ENCODE measurements at places on chromosomes 6 and 20.

- DNase-seq = no peak
Observed at GRCh38 chr6:15491986-15492269, 170.9 kb downstream of the DTNBP1 start.

DNA sequence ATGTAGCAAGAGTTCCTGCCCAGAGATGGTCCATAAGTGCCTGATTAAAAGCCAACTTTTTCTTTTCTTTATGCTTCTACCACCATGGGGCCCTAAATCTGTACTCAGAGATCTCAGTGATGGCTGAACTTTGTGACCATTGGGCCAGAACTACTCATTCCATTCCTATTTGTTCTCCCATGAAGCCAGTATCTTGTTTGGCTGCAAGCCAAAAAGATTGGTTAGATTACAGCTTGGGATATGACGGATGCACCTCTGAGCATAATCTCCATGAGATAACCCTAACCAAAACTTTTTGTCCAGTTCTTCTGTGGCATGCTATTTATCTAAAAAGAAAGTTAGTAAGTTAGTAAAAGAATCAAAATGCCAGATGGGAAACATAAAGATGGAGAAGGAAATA is 72.2 kb downstream of the PLCB4 start:
- DNase-seq = no peak

GRCh38 chr6:138572885-138573284 is 73.6 kb upstream of the NHSL1 start:
- no peak for DNase-seq

DNA sequence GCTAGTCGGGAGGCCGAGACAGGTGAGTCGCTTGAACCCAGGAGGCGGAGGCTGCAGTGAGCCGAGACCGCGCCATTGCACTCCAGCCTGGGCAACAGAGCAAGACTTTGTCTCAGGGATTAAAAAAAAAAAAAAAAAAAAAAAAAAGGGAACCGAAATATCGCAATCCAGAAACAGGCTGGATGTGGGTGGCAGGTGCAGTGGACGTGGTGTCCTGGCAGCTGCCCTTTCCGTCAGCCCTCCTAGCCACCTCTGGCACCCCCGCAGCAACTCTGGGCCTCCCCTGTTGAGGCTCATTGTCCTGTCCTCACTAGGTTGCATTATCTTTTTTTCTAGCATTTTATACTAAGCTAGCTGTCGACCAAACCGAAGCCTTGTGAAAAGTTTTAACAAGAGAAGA is 113.5 kb downstream of the DTNBP1 start:
- no peak for DNase-seq

DNA sequence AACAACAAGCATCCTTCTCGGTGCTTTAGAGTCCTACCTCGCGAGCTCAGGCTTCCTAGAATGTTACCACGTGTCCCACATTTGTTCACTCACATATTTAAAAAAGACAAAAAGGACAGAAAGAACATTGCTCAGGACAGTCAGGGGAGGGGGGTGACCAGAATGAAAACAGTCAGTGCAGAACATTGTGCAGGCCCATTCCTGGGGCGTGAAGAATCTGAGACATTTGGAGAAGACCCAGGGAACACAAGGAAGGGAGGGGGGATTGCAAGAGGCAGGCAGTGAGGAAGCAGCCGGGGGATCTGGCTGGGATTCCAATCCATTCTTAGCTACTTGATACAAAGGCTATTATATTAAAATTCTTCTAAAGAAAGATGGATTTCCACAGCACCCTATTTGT is 270.4 kb upstream of the CITED2 start:
- DNase-seq = peak; percentile 26

- DNase-seq = peak; percentile 96
Observed at GRCh38 chr20:41177636-41178035, 40.3 kb downstream of the PLCG1 start.

- DNase-seq = no peak
Observed at GRCh38 chr6:161444464-161444863, 170.6 kb upstream of the AGPAT4 start.

GRCh38 chr6:496649-497048 is 105.1 kb downstream of the IRF4 start:
- DNase-seq = no peak

DNA sequence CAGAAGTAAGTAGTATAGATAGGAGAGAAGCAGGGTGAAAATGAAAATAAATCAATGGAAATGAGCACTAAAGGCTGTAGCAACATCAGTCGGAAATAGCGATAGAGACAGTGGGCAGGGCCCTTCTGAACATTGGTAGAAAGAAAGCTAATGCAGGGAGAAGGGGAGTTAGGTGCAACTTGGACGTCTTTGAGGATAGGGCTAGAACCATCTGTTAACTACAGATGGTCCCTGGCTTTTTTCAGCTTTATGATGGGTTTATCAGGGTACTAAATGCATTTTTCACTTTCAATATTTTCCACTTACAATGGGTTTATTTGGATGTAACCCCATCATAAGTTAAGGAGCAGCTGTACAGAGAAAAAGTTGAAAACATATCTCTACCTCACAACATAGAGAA is 72.8 kb upstream of the CNR1 start:
- no peak for DNase-seq

- no peak for DNase-seq
Observed at GRCh38 chr6:141437685-141438084, 695.0 kb upstream of the GJE1 start.

GRCh38 chr6:154857529-154857928 is 124.3 kb downstream of the SCAF8 start:
- DNase-seq = no peak

DNA sequence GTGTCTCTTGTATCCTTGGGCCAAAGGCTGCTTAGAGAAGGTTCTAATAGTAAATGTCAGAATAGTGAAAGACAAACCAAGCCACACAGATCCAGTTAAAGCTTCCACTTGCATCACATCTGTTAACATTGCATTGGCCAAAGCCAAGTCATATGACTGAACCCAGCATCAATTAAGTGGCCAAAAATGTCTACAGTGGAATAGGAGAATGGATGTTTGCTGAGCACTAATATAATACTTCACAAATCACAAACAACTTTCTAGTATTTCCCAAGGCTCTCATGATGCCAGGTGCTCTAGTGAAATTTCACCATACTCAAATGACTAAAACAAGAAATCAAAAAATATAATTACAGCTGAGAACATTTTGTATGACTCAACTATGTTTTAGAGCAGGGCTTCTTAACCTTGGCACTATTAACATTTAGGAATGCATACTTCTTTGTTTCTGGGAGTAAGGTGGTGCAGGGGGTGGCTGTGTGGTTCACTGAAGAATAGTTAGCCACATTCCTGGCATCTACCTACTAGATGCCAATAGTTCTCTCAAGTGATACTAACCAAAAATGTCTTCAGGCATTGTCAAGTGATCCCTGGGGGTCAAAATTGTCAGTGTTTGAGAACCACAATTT is 148.0 kb upstream of the SPTLC3 start:
- no peak for DNase-seq

DNA sequence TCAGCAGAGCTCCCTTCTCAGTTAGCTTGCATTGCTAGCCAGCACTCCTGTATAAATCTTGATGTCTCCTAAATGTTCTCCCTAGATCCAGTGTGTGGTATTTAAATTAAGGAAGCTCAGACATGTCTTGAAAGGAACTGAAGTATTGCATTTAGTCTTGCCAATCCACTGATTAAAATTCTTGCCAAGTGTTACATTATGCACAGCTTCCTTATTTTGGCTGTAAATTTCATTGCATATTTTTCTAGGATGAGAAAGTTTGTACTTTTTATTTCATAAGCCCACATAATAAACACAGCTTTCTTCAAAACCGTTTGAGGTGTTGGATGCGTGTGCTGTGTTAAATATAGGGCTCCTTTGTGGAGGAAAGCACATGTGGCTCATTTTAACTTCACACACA is 329.8 kb upstream of the FLRT3 start:
- no peak for DNase-seq

DNA sequence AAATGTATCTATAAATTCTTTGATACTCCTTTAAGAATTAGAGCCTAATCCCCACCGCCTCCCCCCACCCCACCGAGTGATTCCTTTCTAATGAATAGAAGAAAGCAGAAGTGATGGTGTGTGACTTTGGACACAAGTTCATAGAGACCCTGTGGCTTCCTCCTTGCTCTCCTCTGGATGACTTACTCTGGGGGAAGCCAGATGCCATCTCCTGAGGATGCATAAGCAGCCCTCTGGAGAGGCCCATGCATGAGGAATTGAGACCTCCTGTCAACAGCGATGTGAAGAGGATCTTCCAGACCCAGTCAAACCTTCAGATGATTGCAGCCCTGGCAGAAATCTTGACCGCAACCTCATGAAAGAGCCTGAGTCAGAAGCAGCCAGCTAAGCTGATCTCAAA is 21.1 kb downstream of the AHCY start:
- DNase-seq = no peak

GRCh38 chr6:10398446-10399218 is 16.2 kb downstream of the TFAP2A start:
- no peak for DNase-seq

- no peak for DNase-seq
Observed at GRCh38 chr6:167020206-167020605, 21.0 kb downstream of the CEP43 start.

DNA sequence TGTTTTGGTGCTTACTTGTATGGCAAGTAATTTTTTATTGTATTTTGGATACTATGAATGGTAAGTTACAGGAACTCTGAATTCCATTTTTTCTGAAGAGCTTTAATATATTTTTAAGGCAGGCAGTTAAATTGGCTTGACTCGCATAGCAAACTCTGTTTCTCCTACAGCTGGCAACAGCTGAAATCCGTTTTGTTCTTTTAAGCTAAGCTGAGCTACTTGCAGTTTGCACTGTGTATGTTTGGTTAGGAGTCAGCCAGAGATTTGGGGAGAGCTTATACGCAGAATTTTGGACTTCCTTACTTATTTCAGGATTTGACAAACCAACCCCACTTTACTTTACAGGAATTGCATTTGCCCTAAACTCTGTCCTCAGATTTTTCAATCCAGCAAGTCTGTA is 179.1 kb downstream of the COL19A1 start:
- no peak for DNase-seq

GRCh38 chr20:18742841-18743240 is 70.7 kb upstream of the SCP2D1 start:
- DNase-seq = no peak

DNA sequence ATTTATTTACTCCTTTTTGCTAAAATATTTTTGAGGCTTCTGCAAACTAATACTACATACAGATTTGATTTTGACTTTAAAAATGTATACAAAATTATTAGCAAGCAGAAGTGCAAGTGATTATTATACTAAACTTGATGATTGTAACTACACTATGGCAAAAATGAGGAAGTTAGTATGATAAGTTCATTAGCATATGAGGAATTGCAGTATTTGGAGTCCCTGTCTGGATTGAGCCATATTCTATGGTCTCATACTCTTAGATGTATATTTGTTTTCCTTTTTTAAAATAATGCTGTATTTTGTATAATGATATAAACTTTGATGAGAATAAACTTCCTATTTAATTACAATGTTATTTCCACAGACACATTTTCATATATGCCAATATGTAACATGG is 13.9 kb downstream of the CRISP3 start:
- no peak for DNase-seq

DNA sequence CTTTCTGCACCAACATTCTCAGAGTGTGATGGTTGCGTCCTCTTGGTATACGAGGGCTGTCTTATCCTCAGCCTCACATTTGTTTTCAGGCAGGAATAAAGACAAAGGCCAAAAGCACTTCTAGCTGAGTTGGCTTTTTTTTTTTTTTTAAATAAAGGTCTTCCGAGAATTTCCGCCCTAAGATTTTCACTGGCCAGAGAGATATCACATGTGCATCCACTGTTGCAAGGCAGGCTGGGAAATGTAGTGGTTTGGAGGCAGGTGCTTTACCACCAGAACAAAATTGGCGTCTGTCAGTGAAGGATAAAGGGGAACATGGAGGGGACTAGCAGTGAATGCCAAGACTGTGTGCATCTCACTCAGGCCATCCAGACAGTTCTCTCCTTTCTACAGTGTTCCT is 334.9 kb upstream of the SOX4 start:
- DNase-seq = no peak

DNA sequence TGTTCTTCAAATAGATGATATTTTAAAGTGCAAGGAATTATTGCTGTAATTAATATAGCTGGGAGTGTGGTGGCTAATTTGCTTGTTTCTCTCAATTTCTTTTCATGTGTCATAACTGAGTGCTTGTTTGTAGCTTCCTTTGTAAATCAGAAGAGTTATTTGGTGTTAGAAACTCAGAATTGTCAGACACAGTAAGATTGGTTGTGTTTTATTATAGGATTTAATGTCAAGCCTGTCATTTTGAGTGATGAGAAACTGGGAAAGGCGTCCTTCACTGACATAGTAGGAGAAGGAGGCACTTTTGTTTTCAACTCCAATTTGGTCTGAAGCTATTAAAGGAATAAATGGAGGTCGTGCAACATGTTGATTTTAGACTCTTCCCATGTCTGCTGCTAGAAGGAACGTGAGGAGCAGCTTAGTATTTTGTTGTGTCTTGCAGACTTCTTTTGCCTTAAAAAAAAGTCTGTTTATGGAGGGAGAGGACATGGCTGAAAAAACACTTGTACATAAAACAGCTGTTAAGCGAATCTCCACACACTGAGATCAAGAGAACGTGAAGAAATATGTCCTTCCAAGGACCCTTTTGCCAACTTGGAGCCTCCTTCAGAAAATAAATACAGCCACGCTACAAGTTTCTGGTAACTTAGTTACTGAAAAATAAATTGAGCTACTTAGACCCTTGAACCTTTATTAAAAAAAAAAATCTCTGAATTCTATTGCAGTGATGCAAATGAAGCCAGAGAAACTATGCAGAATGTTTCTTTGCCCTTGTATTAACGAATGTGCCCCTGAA is 59.5 kb downstream of the BMP6 start:
- DNase-seq = no peak

DNA sequence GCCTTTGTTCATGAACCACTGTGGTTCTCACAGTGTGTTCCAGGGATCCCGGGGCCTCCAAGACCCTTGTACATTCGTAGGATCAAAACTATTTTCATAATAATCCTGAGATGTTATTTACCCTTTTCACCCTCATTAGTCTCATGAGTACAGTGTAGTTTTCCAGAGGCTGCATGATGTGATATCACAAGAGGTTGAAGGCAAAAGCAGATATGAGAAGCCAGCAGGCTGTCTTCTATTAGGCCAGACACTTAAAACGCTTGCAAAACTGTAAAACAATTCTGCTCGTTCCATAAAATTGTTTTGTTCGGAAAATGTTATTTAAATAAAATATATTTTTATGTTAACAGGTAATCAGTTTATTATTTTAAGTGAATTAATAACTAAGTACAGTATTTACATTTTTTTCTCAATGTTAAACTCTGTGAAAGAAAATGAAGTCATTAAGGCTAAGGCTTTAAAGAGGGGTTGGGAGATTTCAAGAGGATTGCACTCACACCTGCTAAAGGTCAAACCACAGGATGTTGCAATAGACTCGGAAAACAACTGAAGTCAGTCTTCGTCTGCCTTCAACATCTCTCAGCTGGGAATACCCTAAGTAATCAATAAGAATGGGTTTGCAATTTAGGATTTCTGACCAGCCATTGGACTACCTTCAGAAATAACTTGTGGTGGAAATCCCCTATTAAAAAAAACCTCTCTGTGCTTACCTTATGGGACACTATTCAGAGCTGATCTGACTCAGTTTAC is 474.2 kb downstream of the KIF16B start:
- no peak for DNase-seq
